NT2/D1 (cell line): ENCODE measurements at places on chromosomes 6 and 20.
A peak's percentile ranks its signal among the peaks of the same experiment; 100 is the strongest.

GRCh38 chr6:153275997-153276396, 144.9 kb upstream of the RGS17 start:
- DNase-seq: no peak

DNA sequence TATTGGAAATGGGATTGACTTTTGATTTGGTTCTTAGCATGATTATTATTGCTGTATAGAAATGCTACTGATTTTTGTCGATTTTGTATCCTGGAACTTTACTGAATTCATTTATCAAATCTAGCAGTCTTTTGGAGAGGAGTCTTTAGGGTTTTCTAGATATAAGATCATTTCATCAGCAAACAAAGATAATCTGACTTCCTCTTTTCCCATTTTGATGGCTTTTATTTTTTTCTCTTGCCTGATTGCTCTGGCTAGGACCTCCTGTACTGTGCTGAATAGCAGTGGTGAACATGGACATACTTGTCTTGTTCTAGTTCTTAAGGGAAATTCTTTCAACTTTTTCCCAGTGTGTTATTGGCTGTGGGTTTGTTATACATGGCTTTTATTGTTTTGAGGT, 64.6 kb downstream of the ZC2HC1B start:
- DNase-seq: no peak

- DNase-seq: no peak
These were observed 3.1 kb upstream of the PCNA start for GRCh38 chr20:5122873-5123260.

- DNase-seq: no peak
These were observed 147.5 kb downstream of the ERMARD start for GRCh38 chr6:169898788-169899480.

DNA sequence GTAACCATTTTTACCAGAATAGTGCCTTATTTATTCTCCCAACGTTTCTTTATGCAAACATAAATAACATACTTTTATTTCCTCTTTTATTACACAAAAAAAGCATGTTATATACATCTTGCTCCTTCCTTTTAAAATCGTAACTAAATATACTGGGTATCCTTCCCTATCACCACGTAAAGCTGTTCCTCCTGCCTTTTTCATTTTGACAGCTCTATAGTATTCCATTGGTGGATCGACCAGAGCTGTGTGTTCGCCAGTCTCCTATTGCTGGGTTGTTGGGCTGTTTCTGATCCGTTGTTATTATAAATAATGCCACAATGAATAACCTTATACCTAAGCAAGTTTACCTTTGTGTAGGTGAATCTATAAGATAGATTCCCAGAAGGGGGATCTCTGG, 46.9 kb upstream of the DDR1 start:
- no peak for DNase-seq

- peak; percentile 47 for DNase-seq
These were observed 102.6 kb downstream of the LAMP5 start for GRCh38 chr20:9616833-9617461.

- DNase-seq: no peak
These were observed 707.0 kb downstream of the QKI start for GRCh38 chr6:164121527-164121926.

GRCh38 chr6:37940074-37940847, 120.7 kb downstream of the ZFAND3 start:
- no peak for DNase-seq

- no peak for DNase-seq
These were observed 210.0 kb upstream of the SNX9 start for GRCh38 chr6:157613011-157613522.

GRCh38 chr20:38751360-38751976, 3.2 kb downstream of the ACTR5 start:
- DNase-seq: no peak

- DNase-seq: no peak
These were observed 18.8 kb downstream of the DNMT3B start for GRCh38 chr20:32780749-32781655.

- no peak for DNase-seq
These were observed 169.2 kb downstream of the GRM4 start for GRCh38 chr6:33976437-33977360.

DNA sequence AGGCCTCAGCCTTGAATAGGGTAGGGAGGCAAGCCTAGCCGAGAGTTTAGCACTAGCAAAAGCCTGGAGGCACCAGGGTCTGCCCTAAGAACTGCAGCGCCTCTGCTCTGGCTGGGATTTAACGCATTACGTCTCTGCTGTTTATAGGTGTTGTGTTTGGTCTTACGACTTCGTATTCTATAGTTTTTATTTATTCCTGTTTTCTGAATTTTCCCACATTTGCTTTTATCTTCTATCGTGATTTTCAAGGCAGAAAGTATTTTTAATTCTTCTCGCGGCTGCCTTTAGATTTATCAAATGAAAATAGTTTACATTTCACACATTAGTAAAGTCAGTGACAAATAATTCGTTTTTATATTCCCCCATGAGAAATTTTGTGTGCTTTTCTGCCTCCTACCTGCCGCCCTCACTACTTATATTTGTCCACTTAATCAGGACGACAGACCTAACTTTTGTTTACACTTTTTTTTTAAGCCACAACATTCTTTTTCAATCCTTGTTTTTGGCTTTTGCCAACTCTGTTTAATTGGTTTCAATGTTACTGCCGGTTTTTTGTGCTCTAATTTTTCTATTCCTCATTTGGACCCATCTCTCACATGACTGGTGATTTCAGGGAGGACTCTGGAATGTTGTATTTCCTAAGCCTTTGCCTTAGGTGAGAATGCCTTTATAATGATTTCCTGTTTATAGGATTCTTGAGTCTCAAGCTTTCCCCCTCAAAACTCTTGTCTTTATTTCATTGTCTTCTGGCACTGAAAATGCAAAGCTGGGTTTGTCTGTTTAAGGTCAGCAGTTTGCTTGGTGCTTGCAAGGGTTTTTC, 1.3 kb upstream of the LZTS3 start:
- peak; percentile 63 for DNase-seq

- no peak for DNase-seq
These were observed 185.1 kb upstream of the HDDC2 start for GRCh38 chr6:125486881-125487280.

- no peak for DNase-seq
These were observed 1.9 kb downstream of the MAPK14 start for GRCh38 chr6:36029464-36029863.

DNA sequence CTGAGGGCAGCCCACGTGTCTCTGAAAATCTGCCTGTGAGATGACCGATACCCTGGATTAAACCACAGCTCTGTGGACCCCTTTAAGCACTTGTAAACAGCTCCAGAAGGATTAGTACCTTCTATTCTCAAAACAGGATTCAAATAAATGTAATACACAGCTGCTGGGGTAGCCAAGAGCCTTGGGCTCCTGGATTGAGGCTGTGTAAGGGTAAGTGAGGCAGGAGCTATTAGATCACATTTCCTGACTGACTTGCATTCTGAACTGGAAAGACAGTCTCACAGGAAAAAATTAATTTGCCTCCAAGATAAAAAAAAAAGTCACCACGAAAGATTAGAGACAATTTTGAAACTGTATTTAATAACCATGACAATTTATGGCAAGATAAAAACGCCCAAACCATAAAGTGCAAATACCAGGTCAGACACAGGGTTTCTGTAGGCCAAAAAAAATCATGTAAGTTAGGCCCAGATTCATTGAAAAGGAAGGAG, 78.0 kb downstream of the TRMT11 start:
- no peak for DNase-seq

DNA sequence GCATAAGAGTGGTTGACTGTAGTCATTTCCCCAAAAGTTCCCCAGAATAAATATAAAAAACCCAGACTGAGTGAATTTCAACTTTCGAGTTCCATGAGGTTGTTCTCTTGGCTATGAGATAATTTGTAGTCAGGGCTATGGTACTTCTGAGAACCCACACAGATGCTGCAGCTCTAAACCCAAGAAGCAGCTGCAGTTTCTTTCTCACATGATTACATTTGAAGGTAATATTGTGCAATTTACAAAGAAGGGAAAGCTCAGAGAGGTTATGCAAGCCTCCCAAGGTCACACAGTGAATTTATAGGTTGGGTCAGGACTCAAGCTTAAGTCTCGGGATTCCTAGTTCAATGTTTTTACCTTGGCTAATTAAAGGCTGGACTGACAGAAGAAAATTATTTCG, 29.7 kb upstream of the CD93 start:
- no peak for DNase-seq

DNA sequence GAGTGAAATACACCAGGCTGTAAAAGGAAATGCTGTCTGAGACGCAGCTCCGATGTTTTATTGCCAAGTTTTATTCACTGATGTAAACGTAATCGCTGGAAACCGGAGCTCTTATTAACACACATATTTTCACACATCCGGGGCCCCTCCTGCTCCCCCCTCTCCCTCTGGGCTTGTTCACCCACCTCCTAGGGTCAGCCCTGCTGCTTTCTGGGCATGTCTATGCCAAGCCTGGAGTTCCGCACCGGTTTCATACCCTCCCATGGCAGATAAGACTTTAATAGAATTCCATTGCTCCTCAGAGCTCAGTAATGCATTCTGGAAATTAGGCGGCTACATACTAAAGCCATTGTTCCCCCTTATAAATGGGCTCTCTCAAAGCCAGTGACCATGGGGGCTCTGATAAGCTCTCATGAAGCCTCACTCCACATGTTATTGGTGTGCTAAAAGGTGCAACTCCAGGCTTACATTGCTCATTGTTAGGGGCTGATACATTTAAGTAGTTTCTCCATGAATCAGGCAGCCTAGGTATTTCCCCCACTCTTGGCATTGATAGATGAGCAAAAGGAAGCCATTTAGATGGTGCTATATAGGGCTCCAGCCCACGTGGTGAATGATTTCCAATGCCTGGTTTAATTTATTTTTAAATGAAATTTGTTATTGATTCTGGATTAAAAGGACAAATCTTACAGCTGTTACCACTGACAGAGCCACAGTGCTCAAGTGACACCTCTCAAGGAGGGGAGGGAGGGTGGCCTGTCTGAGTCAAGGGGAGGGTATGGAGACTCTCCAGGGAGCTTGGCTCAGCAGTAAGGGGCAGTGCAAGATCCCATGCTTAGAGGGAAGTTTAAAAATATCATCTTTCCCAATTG, 4.5 kb upstream of the VSTM2L start:
- DNase-seq: no peak

DNA sequence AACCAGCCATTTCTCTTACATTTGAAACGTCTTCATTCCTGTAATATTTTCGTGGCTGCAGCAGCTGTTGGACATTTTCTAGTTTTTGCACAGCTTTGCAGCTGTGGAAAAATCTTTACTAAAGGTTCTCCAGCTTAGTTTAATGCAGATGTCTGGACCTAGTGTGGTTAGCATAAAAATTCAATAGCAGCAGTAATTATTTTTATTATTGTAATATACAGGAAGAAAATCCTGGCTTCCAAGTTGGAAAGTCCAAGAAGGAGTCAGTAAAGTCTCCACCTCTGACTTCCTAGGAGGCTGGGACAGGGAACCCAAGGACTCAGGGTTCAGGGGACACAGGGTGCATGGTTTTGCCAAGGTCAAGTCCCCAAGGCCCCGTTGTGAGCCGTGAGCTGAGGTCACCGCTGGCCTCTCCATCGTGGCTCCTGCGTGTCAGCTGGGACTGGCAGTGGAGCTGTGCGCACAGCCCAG, 230.6 kb downstream of the FNDC1 start:
- no peak for DNase-seq

- no peak for DNase-seq
These were observed 187.0 kb upstream of the FOXQ1 start for GRCh38 chr6:1124885-1125284.

DNA sequence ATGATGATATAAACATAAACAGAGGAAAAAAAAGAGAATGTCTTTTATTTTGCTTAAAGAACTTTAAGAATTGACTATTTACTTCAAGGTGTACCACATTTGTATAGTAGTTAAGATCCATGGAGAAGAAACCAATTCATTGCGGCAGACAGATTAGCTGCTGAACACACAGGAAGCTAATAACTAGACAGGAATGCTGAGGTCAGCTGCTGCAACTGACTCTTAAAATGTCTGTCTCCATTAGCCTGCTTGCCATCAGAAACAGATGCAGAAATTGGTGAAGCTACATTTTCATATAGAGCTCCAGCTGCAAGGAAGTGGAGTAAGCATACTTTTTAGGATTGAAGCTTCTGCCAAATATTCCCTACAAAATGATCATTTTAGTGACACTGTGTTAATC, 939.5 kb downstream of the EPHA7 start:
- DNase-seq: no peak

DNA sequence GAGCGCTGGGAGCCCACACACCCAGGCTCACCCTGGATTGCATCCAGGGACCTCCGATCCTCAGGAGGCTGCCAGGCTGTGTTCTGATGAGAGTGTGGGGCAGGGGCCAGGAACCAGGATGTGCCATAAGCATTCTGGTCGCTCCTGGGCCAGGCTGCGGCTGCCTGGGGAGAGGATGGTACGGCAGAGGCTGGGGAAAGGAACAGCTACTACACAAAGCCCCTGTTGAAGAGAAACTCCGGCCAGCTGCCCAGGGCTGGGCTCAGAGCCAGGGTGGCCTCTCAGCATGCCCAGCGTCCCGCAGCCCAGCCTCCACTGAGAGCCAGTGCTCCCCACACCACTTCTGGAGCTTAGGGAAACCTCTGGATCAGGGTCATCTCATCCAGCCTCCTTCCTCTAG, 21.7 kb upstream of the OCSTAMP start:
- no peak for DNase-seq

GRCh38 chr6:131255911-131256310, 120.6 kb downstream of the AKAP7 start:
- DNase-seq: no peak

DNA sequence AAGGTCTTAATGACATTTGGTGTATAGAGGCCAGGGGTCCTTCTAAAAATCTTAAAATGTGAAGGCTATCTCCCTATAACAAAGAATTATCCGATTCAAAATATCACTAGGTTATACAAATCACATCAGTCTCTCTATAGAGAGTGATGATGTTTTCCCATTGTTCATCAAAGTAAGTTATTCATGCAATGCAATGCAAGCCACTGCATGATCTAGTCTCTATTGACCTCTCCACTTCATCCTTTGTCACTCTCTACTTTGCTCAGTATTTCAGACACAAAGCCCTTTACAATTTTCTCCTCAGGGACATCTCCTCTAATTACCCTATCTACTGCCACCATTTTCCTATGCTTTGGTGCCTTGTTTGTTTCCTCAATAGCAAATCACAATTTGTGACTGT, 628.0 kb downstream of the HTR1B start:
- DNase-seq: no peak

GRCh38 chr6:4380881-4381281, 245.5 kb upstream of the ECI2 start:
- DNase-seq: no peak
